ENCODE measurements at places on chromosomes 2 and 18.

DNA sequence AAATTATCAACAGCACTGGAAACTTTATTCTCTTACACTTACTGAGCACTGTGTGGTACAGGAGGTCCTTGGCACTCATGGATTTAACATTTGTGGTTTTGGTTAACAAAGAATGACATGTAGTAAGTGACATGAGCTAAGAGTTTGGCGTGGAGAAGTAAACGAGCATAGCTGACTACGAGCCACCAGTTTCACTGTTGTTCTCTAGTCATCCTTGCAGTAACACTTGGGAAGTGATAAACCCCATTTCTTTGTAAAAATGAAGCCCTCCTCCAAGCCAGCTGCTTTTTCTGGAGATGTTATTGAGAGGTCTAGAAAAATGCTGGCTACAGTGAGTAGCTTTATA lies 32.7 kb downstream of the QPCT start:
- DNase-seq = peak; percentile 73

GRCh38 chr2:128791120-128791984 lies 472.7 kb upstream of the HS6ST1 start:
- no peak for DNase-seq

DNA sequence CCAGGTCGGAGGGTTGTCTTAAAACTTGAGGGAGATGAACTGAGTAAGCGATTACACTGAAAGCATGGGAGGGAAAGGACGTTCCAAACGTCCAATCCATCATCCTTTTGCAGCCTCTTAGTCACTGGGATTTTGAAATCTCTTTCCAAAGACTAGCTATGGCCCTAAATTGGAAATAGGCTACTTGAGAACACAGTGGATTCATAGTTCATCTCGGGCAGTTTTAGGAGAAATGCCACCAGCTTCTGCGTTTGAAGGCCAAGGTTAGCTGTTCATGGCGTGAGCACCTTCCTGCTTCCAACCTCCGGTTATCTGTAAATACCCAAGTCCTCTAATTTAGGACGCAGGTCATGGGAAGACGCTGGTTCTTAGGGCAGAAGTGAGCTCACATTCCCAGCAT lies 821 bp upstream of the EML6 start:
- peak; percentile 17 for DNase-seq

DNA sequence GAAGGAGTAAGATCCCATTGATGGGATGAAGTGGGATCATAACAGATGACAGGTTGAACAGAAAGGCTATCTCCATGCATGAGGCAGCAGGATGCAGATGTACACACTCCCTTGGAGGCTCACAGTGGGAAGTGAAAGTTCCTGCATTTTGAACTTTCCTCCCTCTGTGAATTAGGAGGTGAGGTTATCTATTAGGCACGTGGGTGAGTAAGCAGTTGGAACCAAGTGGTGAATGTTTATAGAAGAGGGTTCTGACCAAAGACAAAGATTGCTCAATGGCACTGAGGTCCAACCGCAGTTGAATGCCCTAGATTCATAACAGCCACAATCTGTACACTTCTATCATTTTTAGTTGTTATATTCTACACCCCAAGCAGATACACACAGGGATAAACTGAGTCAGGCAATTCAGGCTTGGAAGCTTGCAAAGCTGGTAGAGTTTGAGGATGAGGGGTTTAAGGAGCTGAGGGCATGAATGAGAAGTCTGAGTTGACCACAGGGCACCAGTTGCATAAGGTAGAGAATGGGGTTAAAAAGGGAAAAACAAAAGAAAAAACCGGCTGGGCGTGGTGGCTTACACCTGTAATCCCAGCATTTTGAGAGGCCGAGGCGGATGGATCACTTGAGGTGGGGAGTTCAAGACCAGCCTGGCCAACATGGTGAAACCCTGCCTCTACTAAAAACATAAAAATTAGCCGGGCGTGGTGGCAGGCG lies 7.1 kb upstream of the KCMF1 start:
- peak; percentile 74 for DNase-seq

GRCh38 chr2:58688813-58689212 lies 447.7 kb upstream of the FANCL start:
- DNase-seq = no peak

GRCh38 chr2:224847381-224847780 lies 131.2 kb upstream of the CCDC195 start:
- no peak for DNase-seq

DNA sequence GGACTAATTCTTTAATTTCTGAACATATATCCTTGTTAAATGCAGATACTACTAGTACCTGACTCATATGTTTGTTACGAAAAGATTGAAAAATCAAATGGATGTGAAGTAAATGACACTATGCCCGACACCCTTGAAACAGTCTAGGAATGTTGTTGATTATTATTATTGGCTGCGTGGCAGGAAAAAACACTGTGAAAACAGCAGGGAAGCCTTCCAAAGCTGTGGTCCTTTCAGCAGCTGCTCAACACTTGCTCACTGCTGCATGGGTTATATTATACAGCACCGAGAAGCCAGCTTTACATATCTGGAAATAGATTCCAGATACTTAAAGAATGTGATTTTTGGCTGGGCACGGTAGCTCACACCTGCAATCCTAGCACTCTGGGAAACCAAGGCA lies 26.5 kb downstream of the CRYGD start:
- DNase-seq = peak; percentile 65

- DNase-seq = no peak
Observed at GRCh38 chr2:235896061-235896460, 272.1 kb downstream of the GBX2 start.

GRCh38 chr2:100269889-100270288 lies 52.4 kb downstream of the LONRF2 start:
- DNase-seq = no peak

GRCh38 chr2:98847853-98848252 lies 88.2 kb downstream of the CRACDL start:
- no peak for DNase-seq

GRCh38 chr2:215969131-215969841 lies 44.1 kb downstream of the MREG start:
- DNase-seq = peak; percentile 63

DNA sequence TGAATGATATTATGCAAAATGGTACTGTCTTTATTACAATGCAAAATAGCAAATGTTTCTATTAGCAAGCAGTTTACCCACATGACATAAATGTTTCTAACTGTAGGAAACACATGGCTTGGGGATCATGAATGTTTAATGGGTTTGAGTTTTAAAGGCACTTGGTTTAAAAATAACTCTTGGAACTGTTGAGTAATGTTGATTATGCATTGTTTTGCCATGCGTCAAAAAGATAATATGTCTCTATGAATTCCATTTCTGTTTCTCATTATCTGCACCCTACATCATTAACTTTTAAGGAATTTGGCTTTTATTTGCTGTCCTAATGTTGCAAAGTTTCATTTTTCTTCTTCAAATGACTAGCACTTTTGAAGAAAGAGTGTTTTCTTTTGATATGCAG lies 1355.5 kb downstream of the SUCLG1 start:
- peak; percentile 72 for DNase-seq

DNA sequence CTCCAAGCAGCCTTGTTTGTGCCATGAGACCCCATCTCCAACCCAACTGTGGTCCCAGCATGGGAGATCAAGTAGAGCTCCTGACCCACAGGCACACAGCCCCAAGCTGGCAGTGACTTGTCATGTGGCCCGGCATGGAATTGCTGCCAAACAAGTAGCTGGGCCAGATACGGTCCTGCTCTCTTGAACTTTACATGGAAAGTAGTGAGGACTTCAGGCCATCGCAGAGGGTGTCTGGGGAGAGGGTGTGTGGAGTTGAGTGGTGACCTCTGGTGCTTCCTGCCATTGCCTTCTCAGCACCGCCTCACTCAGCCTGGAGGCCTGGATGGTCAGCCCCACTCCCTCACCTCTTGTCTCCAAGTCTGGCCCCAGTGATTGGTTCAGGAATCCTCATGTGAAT lies 10.9 kb upstream of the SLC4A3 start:
- no peak for DNase-seq

GRCh38 chr2:26352892-26353291 lies 6.3 kb upstream of the ADGRF3 start:
- DNase-seq = no peak

DNA sequence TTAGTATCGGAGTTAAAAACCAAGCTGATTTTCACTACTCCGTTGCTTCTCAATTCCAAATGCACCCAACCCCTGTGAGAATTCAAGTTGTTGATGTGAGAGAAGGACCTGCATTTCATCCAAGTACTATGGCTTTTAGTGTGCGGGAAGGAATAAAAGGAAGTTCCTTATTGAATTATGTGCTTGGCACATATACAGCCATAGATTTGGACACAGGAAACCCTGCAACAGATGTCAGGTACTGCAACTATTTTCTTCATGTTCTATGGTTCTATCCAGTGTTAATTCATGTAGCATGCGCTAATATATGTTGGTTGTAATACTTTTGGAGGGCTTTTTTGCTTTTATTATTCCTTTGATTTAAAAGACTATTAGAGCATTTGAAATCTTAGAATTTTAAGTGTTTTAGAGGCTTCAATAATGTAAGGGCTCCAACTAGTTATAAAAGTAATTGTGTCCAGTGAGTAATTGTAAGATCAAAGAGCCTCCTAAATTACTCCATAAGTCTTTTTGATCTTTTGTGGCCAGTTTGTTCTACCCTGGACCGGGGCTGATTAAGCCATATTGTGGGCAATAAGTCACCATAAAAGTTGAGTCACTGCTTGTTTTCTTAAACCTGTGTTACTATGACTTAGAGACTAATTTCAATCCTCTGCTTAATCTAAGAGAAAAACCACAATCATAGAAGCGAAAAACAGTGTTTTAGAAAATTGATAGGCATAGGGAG lies 22.9 kb downstream of the DSG4 start:
- DNase-seq = peak; percentile 83

GRCh38 chr18:69689121-69689759 lies 258.4 kb downstream of the CD226 start:
- peak; percentile 3 for DNase-seq

- DNase-seq = no peak
Observed at GRCh38 chr2:42031281-42032223, 16.3 kb upstream of the PKDCC start.

DNA sequence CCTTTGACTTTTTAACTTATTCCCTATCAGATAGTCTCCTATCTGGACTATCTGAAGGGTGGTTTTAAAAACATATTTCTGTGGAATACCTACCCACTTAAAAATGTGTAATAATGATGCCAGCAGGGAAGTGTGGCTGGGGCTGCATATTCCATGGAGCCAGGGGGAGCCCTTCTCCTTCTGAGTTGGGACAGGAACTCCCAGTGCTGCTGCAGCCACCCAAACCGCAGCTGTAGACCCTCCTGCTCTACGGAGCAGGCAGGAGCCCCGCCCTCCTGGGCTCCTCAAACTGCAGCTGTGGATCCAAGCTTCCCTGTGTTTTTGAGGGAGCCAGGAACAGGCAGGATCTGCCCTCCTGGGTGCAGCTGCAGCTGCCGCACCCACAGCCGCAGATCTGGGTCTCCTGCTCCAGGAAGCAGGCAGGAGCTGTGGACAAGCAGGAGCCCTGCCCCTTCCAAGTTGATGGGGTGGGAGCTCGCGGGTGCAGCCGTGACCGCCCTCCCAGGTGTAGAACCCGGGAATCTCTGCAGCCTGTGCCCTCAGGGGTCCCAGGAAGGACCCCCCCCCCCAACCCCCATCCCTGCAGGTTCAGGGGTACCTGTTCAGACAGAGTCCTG lies 57.8 kb downstream of the PDK1 start:
- no peak for DNase-seq

- no peak for DNase-seq
Observed at GRCh38 chr18:37502036-37502435, 63.6 kb downstream of the CELF4 start.

DNA sequence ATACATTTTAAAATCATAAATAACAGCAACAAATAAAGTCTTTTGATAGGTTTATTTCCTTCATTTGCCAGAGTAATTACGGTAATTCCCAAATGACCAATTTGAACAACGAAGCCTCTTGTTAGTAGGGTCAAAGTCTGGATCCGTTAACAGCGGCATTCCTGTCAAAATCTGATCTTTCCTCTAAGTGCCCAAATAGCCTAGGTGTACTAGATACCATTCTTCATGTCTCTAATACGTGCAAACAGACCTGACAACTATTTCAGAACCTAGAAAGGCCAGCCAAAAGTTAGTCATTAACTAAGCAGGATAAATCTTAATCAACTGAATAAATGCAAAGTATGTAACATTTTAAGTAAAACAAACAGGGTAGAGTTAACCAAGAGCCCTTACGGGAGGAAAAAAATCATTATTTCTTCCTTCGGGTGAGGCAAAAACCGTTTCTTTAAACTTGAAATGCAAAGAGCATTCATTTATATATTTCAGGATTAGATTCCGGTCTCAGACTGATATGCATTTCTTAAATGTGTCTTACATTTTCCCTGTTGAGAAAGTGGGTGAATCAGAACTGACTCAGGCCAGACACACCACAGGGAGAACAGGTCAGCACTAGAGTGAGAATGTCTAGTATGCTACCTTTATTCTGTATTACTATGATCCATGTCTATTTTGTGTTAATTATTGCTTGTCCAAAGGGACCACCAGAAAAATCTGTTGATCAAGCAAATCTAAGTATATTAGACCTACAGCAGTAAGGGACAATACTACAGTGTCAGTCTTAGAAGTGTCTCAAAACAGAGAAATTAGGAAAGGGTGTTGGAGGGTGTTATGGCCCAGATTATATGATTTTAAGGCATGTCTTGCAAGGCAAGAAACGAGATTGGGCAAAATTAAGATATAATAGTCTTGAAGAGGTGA lies 141.5 kb upstream of the NDUFV2 start:
- peak; percentile 81 for DNase-seq

GRCh38 chr2:107804608-107805498 lies 21.8 kb upstream of the RGPD4 start:
- DNase-seq = no peak

GRCh38 chr2:62461707-62462106 lies 44.3 kb downstream of the TMEM17 start:
- DNase-seq = peak; percentile 70

DNA sequence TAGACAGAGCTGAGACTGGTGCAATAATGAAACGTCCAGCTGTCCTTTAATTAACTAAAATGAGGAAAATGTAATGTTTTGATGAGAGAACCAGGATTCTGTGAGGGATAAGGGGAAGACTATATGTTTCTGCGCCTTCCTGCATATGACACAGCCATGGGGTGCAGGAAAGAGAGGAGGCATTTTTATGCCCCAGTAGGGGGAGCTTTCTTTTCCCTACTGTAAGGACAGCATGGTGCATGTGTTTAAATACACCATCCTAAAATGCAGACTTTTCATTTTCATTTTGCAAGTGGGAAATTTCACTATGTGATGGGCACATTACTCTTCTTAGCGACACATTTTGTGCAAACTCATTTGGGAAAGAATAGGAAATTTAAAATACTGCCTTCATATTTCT lies 446.1 kb downstream of the ARHGAP15 start:
- no peak for DNase-seq

DNA sequence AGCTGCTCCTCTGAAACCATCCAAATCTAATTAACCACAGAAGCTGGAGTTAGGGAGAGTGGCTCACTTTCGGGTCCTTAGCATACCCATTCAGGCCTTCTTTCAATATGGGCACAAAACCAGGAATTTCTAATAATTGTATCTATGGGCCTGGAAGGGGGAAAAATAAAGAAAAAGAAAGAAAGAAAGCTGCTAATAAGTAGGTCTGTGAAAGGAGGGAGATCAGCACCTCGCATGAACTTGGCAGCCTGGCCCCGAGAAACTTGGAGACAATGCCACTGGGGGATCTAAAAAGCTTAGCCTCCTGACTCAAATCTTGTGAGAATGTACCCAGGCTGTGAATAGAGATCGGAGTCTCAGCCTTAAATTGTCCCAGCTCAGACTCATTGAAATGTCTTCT lies 252.1 kb upstream of the SLC14A2 start:
- DNase-seq = no peak
